ENCODE measurements at places on chromosomes 13 and 19.
A peak's percentile ranks its signal among the peaks of the same experiment; 100 is the strongest.

DNA sequence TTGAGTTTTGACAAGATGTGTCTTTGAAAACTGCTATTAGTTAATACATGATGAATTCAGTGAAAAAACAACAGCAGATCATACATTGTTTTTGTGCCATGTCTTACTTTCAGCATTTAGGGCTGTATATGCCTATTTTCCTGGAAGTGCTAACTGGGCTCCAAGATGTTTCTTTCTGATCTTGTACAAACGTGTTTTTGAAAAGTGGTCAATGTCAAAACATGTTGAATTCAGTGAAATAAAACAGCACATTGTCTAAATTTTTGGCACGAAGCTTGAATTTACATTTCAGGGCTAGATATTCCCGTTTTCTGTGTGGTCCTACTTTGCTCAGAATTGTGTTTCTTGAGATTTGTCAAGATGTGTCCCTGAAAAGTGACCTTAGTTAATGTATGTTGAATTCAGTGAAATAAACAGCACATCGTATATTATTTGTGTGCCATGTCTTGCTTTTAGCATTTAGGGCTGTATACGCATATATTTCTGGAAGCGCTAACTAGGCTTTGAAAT lies 14.7 kb upstream of the PARP4 start:
- H3K4me1 ChIP-seq = no peaks in the 10 kb centered on the region
- DNase-seq = no peak
- no peaks in the 10 kb centered on the region for H3K27me3 ChIP-seq
- no peak overlapping the region for H3K27ac ChIP-seq
- H3K36me3 ChIP-seq = no peaks in the 10 kb centered on the region

DNA sequence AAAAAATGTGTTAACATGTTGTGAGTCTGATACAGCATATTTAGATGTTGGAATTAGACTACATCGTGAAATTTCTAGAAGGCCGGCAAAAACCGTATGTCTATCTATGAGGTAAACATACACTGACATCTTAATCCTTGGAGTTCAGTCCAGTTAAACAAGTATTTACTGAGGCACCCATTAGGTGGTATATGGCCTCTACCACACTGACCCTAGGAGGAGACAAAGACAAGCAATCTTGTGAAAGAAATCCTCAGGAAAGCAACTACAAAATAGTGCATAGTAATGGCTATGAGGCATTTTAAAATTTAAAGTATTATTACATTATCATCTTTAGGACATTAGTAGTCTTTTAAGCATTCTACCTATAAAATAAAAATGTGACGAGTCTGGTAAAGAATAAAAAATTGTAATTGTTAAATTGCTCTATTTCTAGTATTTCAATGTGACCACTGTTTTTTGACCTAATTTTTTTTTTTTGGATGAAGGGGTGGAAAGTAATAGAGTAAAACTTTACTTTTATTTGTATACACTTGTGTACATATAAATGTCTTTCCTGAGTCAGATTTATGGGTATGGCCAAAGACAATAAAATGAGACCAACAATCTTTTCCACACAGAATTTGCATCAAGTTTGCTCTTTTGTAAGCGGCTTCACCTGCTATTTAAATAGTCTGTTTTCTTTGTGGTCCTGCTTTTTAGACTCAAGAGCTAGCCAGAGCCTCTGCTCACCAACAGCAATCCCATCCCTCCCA lies 50.5 kb downstream of the KATNAL1 start:
- H3K4me1 ChIP-seq = no peaks in the 10 kb centered on the region
- no peak overlapping the region for H3K27ac ChIP-seq
- no peaks in the 10 kb centered on the region for H3K27me3 ChIP-seq
- no peaks in the 10 kb centered on the region for H3K36me3 ChIP-seq
- no peak for DNase-seq
- H3K4me3 ChIP-seq = no peak overlapping the region

- H3K36me3 ChIP-seq = no peaks in the 10 kb centered on the region
- DNase-seq = no peak
- no peaks in the 10 kb centered on the region for H3K4me1 ChIP-seq
- H3K27me3 ChIP-seq = no peaks in the 10 kb centered on the region
Observed at GRCh38 chr13:90428522-90429210, 918.8 kb upstream of the MIR17HG start.

DNA sequence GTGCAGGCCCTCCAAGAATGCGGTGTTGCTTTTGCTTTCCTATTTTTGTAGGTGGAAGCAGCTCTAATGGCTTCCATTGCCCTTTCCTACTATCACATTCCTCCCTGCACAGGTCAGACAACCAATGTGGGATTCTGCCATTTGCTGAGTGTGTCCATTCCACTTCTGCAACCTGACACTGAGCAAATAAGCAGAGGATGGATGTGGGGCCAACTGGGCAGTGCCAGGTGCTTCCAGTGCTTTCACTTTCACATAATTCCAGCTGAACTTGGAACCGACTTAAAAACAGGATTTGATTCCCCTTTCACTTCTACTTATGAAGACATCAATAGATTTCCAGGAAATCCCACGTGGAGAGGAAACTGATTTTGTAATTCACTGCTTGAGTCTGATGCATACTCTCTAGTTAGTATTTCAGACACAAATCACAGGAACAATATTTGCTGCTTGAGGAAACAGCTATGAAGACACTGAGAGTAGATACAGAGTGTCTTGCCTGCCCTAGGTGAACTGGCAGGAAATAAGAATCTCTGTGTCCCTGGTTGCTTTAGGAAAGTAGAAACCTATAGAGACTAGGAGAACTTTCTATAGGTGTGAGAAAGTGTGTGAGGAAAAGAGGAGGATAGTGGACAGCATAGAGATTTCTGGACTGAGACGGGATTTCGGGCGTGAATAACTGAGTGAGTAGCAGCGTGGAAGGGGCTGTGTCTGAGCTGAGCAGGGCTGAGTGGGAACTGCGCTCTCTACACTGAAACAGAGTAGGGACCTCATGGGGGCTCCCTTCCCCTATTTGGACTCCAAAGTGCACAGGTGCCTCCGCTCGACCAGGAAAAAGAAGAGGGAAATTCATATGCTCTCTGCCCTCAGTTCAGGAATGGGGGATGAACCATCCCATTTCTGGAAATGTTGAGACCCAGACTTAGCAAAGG lies 22.5 kb downstream of the LGALS16 start:
- no peak for DNase-seq
- H3K27me3 ChIP-seq = no peaks in the 10 kb centered on the region
- peaks cover 13% of the 10 kb centered on the region for H3K4me1 ChIP-seq

GRCh38 chr13:95434111-95434510 lies 118.4 kb upstream of the CLDN10 start:
- H3K36me3 ChIP-seq = no peaks in the 10 kb centered on the region
- no peaks in the 10 kb centered on the region for H3K27me3 ChIP-seq
- no peak overlapping the region for H3K27ac ChIP-seq
- H3K4me1 ChIP-seq = no peaks in the 10 kb centered on the region
- no peak for DNase-seq
- H3K4me3 ChIP-seq = no peak overlapping the region

DNA sequence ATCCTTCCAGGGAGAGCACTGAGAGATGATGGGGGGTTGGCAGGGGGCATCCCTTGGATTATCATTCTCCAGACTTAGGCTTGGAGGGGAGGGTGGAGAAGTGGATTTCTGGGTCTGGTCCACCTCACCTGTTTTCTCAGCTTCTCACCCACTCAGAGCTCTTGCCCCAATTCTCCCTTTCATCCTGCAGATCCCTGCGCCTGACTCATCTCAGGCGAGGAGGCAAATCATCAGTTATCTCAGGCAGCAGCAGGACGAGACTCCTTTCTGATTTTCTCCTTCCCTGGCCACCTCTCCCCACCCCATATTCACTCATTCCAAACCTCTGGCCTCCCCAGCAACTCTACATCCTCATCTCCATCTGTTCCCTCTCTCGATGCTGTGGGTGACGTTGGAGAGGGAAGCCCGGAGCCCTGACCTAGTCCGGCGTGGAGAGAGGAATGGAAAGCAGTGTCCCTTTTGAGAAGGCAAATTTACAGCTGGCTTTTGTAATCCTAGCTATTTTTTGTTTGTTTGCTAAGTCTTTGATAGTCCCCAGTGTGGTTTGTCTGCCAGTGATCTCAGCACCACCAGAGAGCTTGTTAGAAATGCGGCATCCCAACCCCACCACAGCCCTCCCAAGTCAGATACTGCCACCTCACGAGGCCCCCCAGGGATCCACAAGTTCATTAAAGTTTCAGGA lies 24.0 kb upstream of the TPT1 start:
- no peaks in the 10 kb centered on the region for H3K27me3 ChIP-seq
- H3K4me3 ChIP-seq = no peak overlapping the region
- no peak for DNase-seq
- H3K4me1 ChIP-seq = peaks cover 10% of the 10 kb centered on the region

DNA sequence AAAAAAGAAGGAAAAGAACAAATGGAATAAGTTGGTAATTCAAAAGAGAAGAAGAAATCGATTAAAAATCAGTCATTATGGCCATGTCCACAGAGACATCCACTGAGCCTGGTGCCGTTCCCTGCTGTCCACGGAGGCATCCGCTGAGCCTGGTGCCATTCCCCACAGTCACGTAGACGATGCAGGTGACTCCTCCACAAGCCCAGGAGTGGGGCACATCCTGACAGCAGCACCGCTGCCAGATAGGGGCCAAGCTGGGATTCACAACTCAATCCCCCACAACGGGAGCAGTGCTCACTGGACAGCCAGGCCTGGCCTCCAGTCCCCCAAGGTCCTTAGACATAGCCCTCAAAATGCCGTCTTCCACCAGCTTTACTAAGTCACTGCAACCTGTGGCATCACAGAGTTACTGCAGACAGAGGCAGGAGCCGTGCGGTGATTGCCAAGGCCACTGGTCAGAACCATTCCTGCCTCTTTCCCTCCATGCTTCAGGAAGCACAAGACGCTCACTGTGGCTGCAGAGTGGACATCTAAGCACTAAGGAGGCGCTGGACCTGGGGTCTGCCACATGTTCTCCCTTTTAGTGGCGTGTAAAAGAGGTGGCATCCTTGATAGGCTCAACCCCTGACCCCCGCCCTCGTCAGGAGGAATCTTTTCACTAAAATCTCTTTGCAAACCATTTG lies 131.5 kb upstream of the SPACA7 start:
- H3K4me1 ChIP-seq = no peaks in the 10 kb centered on the region
- no peaks in the 10 kb centered on the region for H3K36me3 ChIP-seq
- no peak overlapping the region for H3K27ac ChIP-seq
- DNase-seq = no peak
- no peak overlapping the region for H3K4me3 ChIP-seq
- H3K27me3 ChIP-seq = no peaks in the 10 kb centered on the region

DNA sequence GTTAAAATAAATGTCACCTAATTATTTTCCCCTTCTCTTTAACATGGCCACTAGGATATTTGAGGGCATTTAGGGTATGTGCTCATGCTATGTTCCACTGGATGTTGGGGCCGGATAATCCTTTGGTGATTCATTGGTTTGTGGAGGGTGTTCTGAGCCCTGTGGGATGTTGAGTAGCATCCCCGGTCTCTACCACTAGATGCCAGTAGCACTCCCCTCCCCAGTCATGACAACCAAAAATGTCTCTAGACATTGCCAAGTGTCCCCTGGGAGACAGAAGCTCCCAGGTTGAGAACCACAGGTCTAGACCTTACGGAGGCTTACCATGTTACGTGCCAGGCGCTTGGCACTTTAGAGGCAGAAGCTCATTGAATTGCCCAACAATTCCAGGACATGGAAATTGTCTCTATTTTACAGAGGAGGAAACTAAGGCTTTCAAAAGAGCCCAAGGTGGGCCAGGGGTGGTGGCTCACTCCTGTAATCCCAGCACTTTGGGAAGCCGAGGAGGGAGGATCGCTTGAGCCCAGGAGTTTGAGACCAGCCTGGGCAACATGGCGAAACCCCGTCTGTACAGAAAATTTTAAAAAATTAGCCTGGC lies 14.1 kb downstream of the SHANK1 start:
- H3K4me1 ChIP-seq = no peaks in the 10 kb centered on the region
- H3K36me3 ChIP-seq = no peaks in the 10 kb centered on the region
- no peak for DNase-seq

GRCh38 chr19:7676376-7676775 lies 514 bp upstream of the MCEMP1 start:
- no peak for DNase-seq
- H3K27ac ChIP-seq = no peak overlapping the region
- H3K36me3 ChIP-seq = no peaks in the 10 kb centered on the region
- H3K4me3 ChIP-seq = no peak overlapping the region
- no peaks in the 10 kb centered on the region for H3K27me3 ChIP-seq

DNA sequence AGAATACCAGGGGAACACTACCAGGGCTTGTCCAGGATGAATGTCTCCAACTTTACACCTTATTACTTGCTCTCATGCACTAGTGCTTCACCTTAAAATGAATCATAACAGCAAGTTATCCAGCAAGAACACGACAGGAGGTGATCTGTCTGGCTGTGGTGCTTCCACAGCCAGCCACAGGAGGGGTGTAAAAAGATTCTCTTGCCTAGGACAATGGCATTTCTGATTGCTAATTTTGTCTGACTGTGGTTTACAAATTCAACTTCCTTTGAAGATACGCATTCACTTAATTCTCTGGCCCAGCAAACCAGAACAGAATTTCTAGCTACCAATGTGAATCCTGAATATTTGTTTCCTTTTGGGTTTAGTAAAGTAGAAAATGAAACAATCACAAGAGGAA lies 23.1 kb upstream of the COG3 start:
- peaks cover 6% of the 10 kb centered on the region for H3K4me1 ChIP-seq
- H3K4me3 ChIP-seq = no peak overlapping the region
- no peaks in the 10 kb centered on the region for H3K27me3 ChIP-seq
- no peaks in the 10 kb centered on the region for H3K36me3 ChIP-seq

DNA sequence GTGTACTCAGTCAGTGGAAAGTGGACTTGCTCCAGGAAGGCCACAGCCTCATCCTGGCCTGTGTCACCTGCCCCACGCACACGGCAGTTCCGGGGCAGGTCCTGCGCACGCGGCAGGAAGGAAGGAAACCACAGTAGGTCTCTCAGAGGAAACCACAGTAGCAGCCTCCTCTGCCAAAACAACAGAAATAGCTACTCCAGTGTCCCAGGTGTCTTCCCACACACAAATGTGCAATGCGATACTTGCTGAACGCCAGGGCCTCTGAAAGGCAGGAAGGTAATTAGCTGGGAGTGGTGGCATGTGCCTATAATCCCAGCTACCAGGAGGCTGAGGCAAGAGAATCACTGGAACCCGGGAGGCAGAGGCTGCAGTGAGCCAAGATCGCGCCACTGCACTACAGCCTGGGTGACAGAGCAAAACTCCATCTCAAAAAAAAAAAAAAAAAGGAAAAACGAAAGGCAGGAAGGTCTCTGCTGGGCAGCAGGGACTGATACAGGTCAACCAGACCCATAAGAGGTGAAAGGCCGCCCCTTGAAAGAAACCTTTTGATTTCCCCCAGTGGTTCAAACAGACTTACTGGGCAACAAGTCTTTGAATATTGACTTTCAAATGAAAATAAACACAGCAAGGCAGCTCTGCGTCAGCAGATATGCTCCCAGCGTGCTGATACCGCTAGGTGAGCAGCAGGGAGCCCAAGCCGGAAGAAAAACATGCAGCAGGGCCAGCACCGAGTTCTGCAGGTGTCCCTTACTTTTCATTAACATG lies 49.5 kb downstream of the CRYL1 start:
- DNase-seq = peak; percentile 53
- peak overlapping the region; percentile 64 for H3K27ac ChIP-seq
- H3K27me3 ChIP-seq = no peaks in the 10 kb centered on the region
- peak overlapping the region; percentile 36 for H3K4me3 ChIP-seq
